ENCODE measurements at places on chromosomes 11 and 22.

- no peak for DNase-seq
Observed at GRCh38 chr11:62004473-62004872, 37.0 kb upstream of the FTH1 start.

- no peak for DNase-seq
Observed at GRCh38 chr11:119361056-119361787, 14.7 kb upstream of the MFRP start.

GRCh38 chr11:114392735-114393667 lies 7.3 kb downstream of the C11orf71 start:
- no peak for DNase-seq

- DNase-seq: no peak
Observed at GRCh38 chr11:107017104-107017432, 1.2 kb downstream of the GUCY1A2 start.

GRCh38 chr11:91199866-91200265 lies 977.0 kb upstream of the CHORDC1 start:
- no peak for DNase-seq

DNA sequence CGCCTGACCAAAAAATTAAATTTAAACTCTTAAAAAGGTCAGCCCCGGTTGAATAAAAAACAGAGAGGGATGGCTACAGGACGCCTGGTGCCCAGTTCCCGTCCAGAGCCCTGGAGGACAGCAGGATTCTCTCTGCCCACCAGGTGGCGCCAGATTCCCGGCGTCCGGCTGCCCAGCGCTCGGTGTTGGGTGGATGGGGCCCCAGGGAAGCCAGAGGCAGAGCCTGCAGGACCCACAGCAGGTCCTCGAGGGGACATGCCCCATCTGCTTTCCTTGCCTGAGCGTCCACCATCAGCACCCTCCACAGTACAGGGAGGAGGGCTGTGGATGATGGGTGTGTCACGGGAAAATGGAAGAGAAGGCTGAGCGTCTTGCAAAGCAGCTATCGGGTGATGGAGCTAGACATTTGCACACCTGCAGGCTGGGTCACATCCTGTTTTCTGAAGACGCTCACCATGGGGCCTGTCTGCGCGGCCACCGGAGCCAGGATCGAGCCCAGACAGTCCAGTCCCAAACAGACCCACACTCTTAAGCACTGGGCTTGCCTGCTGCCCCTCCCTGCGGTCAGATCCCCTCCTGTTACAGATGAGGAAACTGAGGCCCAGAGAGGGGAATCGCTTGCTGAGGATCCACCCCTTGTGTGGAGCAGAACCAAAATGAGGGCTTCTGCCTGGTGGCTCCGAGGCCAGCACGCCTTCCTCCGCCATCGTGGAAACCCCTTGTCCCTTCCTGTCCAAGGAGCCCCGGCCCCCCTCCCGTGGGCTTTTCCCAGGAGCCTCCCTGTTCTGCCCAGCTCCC lies 18.5 kb upstream of the CBX7 start:
- DNase-seq: peak; percentile 78

DNA sequence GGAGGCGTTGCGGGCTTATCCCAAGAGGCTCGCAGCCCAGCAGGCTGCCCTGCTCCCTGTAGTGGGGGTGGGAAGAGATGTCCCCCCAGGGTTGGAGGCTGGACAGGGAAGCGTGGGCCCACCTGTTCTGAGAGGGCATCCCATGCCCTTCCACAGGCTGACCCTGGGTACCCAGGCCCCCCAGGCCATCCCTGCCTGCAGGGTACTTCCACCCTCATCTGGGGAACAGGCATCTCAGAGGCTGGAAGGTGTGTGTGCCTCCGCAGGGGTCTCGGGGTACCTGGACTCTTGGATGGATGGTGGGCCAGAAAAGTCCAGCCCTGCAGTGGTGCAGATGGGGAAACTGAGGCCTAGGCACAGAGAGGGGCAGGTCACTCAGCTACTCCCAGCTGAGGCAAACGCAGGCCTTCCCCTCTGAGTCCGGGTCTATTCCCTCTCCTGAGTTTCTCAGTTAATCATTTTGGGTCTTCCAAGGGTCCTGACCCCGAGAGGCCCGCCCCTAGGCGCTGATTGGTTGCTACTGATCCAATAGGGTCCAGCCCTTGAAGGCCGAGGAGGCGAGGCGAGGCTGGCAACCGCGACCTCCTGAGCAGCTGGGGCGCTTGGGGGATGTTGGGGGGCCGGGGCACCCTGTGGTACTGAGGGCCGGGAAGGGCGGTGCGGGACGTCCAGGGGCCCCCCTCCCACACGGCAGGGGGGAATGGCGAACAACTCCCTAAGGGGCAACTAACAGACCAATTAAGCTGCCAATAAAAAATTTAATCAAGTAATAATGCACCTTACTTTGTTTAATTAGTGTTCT lies 23.8 kb downstream of the FLRT1 start:
- no peak for DNase-seq

GRCh38 chr11:132185726-132186592 lies 815.5 kb downstream of the NTM start:
- no peak for DNase-seq

- DNase-seq: no peak
Observed at GRCh38 chr11:19924311-19924710, 211.7 kb downstream of the NAV2 start.

Data from stimulated activated CD8-positive, alpha-beta memory T cell treated with anti-CD3 and anti-CD28 coated beads, Interleukin-4, amount 100 ng/mL, for 1 hour (primary cell).